ENCODE measurements at places on chromosomes 6 and 20.

GRCh38 chr6:79630883-79631692, at the start of gene SH3BGRL2:
Gene SH3BGRL2, plus strand, starts transcription at chr6:79631329. Its CDS starts 133 bp downstream, at chr6:79631462.
- DNase-seq: peak; percentile 21

- DNase-seq: no peak
Observed at GRCh38 chr6:21955053-21955595, 341.7 kb downstream of the PRL start.

DNA sequence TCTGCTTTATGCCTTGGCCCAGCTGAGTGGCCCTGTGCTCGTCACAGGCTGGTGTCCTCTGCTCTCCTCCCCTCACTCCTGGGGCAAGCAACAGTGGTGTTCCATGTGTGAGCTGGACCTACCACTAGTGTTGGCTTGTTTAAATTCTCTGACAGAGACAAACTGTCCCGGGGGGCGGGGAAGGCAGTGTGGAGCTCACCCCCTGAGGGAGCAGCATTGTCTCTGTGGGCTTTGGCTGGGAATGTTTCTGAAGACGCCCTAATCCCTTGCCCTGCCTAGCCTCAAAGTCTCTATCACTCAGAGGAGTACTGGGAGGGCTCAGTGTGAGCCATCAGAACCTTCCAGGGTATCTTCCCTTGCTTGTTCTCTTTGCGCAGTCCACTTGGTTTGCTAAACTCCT, 5.2 kb upstream of the VEGFA start:
- no peak for DNase-seq

DNA sequence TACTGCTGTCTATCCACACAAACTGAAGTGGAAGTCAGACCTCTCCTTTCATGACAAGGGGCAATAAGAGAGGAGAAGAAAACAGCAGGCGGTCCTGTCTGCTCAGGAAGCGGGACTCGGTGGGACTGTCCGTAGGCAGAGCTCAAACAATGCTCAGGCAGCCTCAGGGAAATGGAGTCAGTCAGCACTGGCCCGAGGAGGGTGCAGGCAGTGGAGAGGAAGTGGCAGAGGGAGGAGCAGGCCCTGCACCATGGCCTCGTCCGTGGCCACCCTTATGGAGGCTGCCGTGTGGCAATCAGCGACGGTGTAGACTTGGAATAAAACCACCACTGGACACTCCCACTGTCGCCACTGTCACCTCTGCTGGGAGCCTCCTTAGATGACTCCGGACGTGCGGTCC, 19.6 kb downstream of the FOXC1 start:
- DNase-seq: no peak

- DNase-seq: no peak
Observed at GRCh38 chr6:135372758-135373157, 124.8 kb downstream of the AHI1 start.

- no peak for DNase-seq
Observed at GRCh38 chr20:63343460-63344445, 17.4 kb downstream of the CHRNA4 start.

- DNase-seq: no peak
Observed at GRCh38 chr6:68958327-68958726, 323.2 kb downstream of the ADGRB3 start.

- DNase-seq: no peak
Observed at GRCh38 chr20:62956387-62957135, 4.1 kb downstream of the SLC17A9 start.

DNA sequence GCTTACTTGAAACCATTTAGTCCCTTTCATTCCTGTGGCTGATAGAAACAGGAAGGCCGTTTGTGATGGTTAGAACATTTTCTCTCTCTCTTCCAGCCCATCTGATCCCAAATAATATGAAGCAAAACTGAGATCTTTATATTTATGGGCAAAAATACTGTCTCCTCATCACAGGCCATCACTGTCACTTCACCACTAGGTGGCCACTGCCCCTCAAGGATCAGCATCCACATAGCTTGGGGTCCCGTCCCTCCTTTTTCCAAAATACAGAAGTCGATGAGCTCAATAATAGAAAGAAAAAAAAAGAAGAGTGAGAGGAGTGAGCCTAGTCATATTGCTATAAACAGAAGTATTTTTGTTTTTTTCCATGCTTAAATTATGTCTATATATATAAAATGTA, 46.4 kb upstream of the LAMP5 start:
- no peak for DNase-seq

DNA sequence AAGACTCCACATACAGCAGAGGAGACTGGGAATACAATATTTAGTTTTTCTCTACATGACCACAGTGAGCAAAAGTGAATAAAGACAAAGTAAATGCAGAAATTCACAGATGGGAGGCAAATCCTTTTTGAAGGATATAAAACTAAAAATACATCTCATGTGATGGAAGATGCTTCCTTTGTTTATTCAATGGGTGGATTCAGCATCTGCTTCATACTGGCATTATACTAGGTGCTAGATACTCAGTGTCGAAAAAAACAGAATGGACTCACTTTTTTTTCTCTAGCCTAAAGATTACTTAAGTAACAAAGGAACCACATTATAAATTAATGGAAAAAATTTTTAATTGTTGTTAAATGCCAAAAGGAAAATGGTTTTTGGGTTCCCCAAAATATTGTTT, 216.2 kb downstream of the TRDN start:
- DNase-seq: no peak

- DNase-seq: no peak
Observed at GRCh38 chr6:137646484-137646883, 152.3 kb upstream of the OLIG3 start.

GRCh38 chr6:5854899-5855298, 151.8 kb downstream of the NRN1 start:
- DNase-seq: no peak

DNA sequence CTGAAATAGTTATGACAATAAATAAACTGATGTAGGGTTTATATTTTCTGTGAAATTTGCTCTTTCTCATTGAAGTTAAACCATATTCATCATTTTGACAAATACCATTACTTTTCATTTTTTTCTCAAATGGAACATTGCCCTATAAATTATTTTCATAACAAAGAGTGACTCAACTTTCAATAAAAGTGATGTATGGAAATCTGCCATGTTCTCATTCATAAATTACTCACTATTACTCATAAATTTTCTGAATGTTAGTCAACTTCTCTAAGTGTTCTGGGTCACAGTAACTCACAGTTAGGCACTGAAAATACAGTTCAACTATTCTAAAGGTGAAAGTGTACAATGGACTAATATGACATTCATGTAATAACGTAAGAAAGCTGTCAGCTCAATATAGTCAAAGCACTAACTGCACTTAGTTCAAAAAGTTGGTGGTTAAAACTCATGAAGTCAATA, 19.0 kb upstream of the STX11 start:
- no peak for DNase-seq

- DNase-seq: no peak
Observed at GRCh38 chr6:154591234-154591633, 80.7 kb upstream of the CNKSR3 start.

GRCh38 chr20:61133611-61134010, 118.5 kb upstream of the CDH4 start:
- no peak for DNase-seq

GRCh38 chr6:115363379-115363778, 697.3 kb downstream of the FRK start:
- DNase-seq: no peak

GRCh38 chr6:34025861-34026260, 120.0 kb downstream of the GRM4 start:
- no peak for DNase-seq

GRCh38 chr6:42224222-42225028, 6.8 kb upstream of the MRPS10 start:
- DNase-seq: no peak

DNA sequence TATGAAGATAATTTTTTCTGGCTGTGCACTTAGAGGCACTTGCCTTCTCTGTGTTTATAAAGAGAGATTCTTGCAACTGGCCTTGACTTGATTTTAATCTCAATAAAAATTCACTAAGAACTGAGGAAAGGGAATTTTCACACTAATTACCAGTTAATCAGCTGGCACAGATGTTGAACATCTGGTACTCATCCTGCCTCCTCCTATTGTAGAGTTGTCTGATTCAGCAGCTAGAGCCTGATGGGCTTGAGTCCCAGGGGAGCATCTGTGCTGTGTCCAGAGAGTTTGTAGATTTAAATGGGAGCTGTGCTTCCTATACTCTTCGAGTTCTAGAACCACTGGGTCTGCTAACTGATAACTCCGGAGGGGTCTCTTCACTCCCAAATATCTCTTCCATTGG, 284.4 kb upstream of the RNF24 start:
- no peak for DNase-seq

- no peak for DNase-seq
Observed at GRCh38 chr6:81767163-81767891, 14.8 kb upstream of the TENT5A start.

- DNase-seq: no peak
Observed at GRCh38 chr6:22613051-22613450, 43.7 kb downstream of the HDGFL1 start.

DNA sequence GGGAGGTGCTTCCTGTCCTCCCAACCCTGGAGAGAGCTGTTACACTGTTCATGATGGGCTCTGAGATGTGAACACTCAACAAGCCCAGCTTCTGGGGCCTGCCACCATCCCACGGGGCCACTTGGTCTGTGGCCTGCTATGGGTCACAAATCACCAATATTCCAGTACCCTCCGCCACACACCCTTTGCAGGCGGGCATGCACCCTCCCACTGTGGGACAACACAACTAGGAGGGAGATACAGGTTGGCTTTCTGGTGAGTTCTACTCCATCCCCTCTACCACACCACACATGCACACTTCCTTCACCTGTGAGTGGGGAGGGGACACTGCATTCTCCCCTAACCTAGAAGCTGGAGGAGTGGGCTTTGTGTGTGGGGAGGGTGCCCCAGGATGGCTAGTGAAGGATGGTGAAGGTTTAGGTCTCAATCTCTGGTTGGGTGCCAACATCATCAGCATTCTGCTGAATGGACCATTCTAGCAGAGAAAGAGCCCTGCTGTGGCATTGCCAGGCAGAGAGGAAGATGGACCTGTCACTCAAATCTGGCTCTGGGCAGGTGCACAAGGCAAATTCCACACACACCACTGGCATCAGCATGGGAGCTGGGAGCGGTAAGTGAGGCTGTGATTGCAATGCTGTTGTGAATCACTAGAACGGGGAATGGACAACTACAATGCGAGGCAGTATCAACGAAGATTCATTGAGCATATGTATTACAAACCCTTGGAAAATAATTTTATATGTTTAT, 175.1 kb downstream of the THBS2 start:
- no peak for DNase-seq

DNA sequence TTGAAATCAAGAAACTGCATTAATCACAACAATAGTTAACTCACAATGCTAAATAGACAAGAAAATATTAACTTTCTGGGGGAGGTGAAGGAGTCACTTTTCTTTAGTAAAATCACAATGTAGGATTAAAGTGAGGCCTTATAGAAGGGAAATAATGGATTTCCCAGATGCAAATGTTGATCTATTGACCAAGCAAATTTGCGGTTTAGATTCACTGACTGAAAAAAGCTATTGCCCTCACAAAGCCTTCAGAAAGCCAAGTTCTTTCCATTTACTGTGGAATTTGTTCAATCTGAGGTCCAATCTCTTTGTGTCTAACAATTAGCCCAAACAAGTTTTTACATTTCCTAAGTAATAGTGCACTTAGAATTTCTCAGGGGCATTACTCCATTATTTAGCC, 95.1 kb upstream of the PTCHD4 start:
- no peak for DNase-seq

GRCh38 chr6:14274546-14275492, 157.2 kb downstream of the CD83 start:
- no peak for DNase-seq

GRCh38 chr20:22829356-22829755, 205.8 kb upstream of the SSTR4 start:
- DNase-seq: no peak

- no peak for DNase-seq
Observed at GRCh38 chr20:24489193-24489592, 19.8 kb downstream of the SYNDIG1 start.

DNA sequence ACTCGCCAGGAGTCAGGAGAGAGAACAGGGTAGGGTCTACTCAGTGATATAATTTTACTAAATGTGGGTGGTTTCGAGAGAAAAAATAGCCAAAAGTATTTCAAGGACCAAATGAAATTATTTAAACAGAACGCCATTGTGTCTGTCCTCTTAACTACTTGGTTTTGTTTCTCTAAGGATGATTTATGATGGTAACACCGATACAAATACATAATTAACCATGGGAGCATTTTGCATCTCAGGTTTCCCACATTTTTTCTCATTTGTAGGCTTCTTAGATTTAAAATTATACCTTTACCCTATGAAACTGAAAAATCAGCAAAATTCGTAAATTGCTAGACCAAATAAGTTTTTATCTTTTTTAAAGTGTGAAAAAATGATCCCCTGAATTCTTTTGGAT, 188.2 kb downstream of the ZFP64 start:
- no peak for DNase-seq

- no peak for DNase-seq
Observed at GRCh38 chr6:73901311-73901710, 205.3 kb downstream of the CD109 start.

- no peak for DNase-seq
Observed at GRCh38 chr6:169097381-169097959, 156.2 kb downstream of the THBS2 start.

GRCh38 chr6:112251171-112251875, 3.0 kb downstream of the LAMA4 start:
- DNase-seq: no peak

GRCh38 chr6:121504227-121504626, 68.8 kb downstream of the GJA1 start:
- DNase-seq: no peak

DNA sequence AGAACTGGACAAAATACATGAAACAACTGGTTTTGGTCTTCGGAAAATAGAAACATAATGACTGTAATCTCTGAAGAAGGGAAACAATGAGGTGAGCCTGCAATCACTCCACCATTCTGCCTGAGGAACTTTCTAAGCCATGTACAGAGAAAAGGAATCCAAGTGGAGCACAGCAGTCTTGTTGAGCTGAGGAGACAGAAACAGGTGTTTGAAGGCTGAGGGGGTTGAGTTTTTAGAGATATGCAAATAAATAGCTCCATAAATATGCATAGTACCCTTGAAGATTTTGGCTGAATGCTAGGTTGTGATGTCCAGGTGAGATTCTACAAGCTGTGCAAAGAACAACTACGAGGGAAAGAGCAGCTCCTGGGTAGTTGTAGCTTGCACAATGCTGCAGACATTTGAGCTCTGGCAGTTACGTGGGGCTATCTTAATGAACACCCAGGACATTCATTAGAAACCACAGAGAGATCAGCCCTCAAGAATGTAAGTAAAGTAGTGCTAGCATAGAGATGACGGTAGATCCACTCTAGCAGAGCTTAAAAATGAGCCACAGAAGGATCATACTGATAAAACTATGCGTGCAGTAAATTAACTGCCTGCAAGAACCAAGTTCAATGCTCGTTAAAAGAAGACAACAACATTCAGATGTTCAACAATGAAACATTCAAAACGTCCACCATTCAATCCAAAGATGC, 24.3 kb downstream of the TUBB2B start:
- DNase-seq: no peak

DNA sequence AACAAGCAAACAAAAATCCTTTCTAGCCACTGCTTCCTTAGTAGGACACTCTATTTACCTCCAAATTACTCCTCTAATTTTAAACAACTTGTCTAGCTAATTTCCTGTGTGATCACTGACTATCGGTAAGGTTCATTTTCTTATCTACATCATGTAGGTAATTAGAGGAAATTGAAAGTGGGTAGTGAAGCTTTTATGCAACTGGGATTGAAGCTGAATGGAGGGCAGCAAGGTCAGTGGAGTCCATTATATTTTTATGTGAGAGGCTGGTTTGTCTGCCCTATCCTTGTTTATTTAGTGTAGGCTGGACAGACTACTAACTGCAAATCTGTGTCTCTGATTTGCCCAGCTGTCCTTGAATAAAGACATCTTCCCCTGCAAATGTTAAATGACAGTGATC, 88.5 kb upstream of the SIM1 start:
- DNase-seq: no peak
